ENCODE measurements at places on chromosomes 12 and 14.

DNA sequence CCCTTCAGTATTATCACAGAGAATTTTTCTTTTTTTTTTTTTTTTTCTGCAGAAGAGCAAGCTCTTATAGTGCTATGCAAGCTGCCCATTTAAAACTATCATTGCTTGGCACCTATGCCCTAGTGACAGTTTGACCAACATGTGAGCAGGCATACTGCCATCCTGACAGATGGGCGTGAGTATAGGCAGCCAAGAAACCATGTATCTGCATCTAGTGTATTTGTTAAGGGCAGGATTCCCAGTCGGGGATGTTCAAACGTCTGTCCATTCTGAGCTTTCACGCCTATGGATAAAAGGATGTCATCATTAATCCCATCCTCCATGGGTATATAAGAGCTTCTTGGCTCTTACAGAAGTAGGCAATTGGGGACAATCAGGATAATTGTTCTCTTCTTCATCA is 8.8 kb downstream of the VRK1 start:
- no peak for DNase-seq

DNA sequence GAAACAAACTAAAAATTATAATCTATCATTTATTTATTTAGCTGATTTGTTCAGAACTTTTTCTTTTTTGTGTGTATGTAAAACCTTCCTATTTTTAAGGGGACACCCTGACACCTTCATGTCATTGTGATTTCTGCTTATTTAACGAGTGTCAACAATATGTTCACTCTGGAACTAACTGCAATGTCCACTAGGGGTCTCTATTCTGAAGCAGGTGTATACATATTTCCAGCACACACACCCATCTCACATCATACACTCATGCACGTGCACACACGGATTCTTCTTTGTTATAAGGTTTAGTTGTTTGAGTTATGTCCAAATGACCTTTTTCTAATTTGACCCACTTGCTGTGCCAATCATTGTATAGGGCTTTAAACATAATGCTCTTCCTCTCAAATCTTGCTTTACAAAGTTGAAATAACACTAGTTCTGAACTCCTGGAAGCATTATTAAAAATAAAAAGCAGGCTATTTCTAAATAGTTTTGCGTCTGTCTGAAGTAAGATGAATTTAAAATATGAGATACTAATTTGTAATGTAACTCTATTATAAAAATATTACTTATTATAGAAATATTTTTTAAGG is 15.5 kb downstream of the E2F7 start:
- DNase-seq = no peak

GRCh38 chr12:18828987-18829386 is 91.1 kb downstream of the CAPZA3 start:
- DNase-seq = no peak

GRCh38 chr12:109930028-109930800 is 30.1 kb downstream of the TCHP start:
- no peak for DNase-seq

DNA sequence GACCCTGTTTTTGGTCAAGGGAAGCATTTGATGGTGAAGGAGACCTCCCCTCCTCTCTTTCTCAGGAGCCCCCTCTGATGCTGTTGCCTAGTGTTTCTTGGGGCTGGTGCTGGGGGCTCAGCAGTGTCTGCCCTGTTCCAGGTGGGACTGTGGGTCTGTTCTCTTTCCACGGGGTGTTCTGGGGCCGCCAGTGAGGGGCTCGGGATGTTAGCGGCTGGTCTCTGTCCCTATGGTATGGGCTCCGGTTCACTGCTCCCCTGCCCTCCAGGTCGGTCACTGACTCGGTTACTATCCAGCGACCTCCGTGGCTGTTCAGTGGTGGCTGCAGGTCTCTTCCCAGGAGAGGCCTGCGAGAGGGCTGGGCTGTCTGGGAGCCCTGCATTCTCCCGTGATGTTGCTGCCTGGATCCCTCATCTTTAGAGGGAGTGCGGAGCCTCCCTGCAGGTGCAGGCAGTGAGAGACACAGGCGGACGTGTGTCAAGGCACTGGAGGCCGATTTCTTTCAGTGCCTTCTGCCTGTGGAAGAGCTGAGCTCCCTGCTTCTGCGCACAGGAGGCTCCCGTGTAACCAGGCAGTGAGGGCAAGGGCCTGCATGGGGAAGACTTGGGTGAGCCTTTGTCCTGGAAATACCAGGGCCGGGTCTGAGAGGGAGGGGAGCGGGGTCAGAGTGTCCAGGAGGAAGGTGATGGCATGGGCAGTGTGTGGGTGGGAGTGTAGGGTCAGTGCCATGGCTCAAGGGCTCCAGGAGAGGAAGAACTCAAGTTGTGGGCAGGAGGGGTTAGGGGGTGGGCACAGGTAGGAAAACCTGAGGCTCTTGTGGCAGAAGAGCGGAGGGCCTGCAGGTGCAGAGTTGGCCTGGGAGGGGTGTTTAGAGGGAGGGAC is 362.6 kb downstream of the TMEM121 start:
- DNase-seq = no peak

GRCh38 chr14:97120611-97121031 is 323.4 kb downstream of the VRK1 start:
- DNase-seq = no peak

- no peak for DNase-seq
Measured at GRCh38 chr14:104293851-104294627, 155.7 kb downstream of the KIF26A start.

- DNase-seq = no peak
Measured at GRCh38 chr12:43696154-43696553, 62.4 kb downstream of the PUS7L start.

- DNase-seq = no peak
Measured at GRCh38 chr14:99576761-99577705, 27.0 kb downstream of the CCDC85C start.

DNA sequence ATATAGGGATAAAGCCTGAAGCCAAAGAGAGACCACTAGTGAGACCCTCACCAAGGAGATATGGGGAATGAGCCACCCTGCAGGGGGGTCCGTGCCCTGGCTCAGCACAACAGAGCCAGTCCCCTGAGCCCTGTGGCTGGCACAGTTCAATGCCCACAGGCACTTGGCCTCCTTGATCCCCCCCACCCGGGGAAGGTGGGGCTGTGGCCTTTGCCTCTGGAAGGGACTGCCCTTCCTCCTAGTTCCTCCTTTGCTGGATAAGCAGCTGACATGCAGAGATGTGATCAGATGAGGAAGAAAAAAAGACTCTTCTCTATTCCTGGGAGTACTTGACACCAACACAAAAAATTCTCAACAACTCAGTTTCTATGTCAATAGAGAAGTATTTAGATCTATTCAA is 19.9 kb downstream of the TTC7B start:
- no peak for DNase-seq

DNA sequence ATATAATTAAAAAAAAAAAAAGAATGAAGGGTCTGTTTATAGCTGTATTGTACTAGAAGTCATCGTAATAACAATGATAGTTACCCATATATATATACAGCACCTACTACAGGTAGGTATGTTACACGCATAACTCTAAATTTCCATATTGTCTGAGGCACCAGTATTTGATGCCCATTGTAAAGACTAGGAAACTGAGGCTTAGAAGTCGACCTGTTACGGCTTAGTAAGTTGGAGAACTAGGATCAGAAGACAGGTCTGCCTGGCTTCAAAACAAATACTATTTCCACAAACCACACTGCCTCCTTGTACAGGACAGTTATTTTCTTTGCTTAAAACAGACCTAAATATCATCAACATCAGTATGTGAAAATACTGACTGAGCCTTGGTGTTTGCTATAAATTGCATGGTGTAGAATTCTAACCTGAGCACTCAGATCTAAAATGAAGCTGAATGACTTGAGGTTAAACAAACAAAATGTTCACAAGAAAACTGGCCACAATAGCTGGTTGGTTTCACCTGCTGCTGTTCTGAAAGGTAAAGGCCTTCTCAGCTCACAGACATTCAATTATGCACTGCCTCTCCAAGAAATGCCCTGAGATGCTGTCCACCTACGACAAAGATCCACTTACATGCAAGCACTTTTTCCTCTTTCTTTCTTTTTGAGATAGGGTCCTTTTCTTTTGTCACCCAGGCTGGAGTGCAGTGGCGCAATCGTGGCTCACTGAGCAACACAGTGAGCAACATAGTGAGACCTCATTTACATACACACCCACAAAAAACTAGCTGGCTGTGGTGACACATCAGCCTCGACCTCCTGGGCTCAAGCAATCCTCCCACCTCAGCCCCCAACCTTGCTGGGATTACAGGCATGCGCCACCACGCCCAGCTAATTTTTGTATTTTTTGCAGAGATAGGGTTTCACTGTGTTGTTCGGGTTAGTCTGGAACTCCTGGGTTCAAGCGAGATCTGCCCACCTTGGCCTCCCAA is 35.7 kb downstream of the SSH1 start:
- no peak for DNase-seq

- DNase-seq = no peak
Measured at GRCh38 chr12:3124917-3125316, 47.7 kb downstream of the TSPAN9 start.

DNA sequence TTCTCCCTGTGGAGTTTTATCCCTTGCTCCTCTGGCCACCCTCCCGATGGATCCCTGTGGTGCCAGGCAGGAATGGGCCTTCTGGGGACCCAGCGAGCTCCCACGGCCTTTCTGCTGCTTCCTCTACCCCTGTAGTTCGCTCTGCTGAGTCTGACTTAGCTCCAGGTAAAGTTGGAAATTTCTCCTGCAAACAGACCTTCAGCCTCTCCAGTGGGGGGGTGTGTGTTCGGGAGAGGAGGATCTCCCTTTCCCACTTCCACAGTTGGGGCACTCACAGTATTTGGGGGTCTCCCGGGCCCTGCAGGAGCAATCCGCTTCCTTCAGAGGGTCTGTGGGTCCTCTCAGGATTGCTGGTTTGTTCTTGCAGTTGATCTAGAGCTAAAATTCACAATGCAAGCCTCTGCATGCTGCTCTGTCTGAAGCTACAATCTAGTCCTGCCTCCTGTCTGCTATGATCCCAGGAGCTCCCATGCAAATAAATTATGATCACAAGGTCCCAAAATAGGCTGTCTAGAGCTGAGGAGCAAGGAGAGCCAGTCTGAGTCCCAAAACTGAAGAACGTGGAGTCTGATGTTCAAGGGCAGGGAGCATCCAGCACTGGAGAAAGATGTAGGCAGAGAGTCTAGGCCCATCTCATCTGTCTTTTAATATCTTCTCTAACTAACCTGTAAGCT is 18.3 kb downstream of the MTRFR start:
- DNase-seq = no peak

GRCh38 chr14:37972941-37973887 is 234.5 kb upstream of the SSTR1 start:
- DNase-seq = no peak

- DNase-seq = no peak
Measured at GRCh38 chr12:107642240-107642639, 43.4 kb upstream of the PWP1 start.

- DNase-seq = no peak
Measured at GRCh38 chr14:72610831-72611200, 283.1 kb downstream of the DPF3 start.

DNA sequence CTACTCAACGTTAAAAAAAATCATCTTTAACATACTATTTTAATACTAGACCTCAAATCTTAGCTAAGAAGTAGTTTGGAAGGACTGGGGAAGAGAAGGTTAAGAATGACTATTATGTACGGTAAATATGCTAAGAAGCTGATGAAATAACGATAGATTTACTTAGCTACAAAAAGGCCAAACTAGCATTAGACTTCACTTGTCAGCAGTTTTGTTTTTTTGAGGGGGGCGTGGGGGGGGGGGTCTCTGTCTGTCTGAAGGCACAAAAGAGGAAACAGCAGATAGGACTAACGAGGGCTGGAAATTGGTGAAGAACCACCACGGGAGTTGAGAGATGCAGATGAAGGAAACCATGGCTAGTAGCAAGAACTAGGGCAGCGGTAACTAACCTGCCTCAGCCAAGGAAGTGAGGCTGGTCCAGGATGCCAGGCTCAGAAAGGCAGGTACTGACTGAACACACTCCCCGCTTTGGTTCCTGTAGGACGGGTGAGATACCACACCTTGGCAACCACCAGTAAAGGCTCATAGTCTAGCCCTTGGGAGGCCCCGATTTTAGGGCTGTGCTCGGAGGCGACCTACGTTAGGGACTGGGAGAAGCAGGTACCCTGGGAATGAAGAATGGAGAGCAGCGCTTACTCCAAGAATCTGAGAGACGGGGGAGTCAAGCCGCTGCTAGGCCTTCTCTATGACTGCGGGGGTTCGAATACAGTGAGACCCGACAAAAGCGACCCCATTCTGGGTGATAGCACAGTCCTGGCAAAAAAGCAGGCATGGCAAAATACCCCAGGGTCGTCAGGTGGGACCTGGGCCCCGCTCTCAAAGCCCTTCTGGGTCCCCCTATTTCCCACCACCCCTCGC is 675 bp downstream of the NEDD8 start:
- no peak for DNase-seq

DNA sequence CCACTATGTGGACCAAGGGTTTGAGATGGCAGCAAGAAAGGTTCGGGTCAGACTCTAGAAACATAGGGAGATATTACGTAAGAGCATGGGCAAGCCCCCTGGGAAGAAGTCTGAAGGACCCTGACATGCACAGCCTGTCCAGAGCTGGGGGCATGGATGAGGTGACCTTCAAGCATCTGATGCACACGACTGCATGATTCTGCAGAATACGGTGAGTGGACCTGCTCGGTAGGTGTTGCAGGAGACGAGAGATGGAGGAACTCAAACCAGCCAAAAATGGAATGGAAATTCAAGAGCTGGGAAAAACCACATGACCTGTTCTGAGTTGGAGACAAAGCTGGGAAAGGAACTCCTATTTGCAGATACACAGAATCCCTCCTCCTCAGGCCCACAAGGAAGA is 43.6 kb downstream of the ANO2 start:
- no peak for DNase-seq

DNA sequence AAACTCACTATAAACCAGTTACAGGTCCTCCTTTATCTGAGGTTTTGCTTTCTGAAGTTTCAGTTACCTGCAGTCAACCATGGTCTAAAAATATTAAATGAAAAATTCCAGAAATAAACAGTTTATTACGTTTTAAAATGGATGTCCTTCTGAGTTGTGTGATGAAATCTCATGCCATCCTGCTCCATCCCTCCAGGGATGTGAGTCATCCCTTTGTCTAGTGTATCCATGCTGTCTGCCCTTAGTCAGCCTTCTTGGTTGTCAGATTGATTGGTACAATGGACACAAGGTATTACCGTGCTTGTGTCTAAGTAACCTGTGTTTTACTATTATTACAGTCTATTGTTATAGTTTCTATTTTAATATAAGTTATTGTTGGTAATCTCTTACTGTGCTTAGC is 328.3 kb downstream of the APAF1 start:
- DNase-seq = no peak

GRCh38 chr12:122523846-122524718 is 2.7 kb downstream of the RSRC2 start:
- DNase-seq = no peak

DNA sequence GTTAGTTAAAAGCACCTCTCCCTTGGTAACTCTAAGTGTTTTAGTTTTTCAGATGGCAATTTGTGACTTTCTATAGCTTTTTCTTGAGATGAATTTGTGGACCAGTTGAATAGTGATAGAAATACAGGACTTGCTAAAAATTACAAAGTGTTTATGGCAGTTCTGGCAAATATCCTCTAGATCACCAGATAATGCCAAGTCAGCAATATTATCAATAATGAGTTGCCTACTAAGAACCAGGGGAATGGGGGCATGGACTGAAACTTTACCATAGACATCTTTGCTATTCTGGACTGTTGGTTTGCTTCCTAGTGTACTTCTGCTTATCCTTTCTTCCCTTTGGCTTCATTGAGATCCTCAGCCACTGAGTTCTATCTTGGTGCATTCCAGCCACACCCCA is 584.2 kb downstream of the DIO2 start:
- no peak for DNase-seq

- DNase-seq = no peak
Measured at GRCh38 chr12:67327466-67327865, 58.3 kb downstream of the CAND1 start.
